ENCODE measurements at places on chromosomes 3 and 15.

- no peak for DNase-seq
Measured at GRCh38 chr3:110564674-110565073, 506.9 kb upstream of the NECTIN3 start.

GRCh38 chr3:194570235-194570634 is 63.0 kb downstream of the TMEM44 start:
- no peak for DNase-seq

- no peak for DNase-seq
Measured at GRCh38 chr15:71117714-71118305, 2.5 kb downstream of the THSD4 start.

- no peak for DNase-seq
Measured at GRCh38 chr15:68417897-68418296, 14.1 kb downstream of the ITGA11 start.

- DNase-seq = no peak
Measured at GRCh38 chr3:186171521-186171920, 62.6 kb upstream of the ETV5 start.

- DNase-seq = no peak
Measured at GRCh38 chr15:51623386-51623938, 891 bp upstream of the DMXL2 start.

DNA sequence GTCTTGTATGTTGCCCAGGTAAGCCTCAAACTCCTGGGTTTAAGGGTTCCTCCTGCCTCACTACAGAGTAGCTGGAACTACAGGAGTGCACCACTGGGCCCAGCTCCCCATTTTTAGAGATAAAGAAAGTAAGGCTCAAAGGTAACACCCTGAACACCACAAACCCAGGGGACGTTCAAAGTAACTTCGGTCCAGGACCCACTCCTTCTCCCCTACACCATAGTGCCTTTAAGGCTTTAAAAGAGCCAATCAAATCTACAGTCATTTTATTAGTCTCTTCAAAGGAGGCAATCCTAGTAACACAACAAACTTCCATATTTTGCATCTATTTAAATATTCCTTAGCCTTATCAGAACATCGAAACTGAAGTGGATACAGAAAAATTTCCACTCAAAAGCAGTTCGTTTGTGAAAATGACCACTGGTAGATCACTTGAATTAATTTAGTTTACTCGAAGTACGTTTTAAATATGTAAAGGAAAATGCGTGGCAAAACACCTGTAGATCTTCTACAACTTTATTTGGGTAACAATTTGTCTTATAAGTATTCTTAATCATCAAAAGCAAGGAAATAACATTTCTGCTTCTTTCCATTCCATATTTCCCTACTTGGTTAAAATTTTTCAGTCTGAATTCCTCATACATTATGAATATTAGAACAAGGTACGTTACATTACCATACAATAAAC is 1.8 kb downstream of the STAG1 start:
- DNase-seq = no peak

DNA sequence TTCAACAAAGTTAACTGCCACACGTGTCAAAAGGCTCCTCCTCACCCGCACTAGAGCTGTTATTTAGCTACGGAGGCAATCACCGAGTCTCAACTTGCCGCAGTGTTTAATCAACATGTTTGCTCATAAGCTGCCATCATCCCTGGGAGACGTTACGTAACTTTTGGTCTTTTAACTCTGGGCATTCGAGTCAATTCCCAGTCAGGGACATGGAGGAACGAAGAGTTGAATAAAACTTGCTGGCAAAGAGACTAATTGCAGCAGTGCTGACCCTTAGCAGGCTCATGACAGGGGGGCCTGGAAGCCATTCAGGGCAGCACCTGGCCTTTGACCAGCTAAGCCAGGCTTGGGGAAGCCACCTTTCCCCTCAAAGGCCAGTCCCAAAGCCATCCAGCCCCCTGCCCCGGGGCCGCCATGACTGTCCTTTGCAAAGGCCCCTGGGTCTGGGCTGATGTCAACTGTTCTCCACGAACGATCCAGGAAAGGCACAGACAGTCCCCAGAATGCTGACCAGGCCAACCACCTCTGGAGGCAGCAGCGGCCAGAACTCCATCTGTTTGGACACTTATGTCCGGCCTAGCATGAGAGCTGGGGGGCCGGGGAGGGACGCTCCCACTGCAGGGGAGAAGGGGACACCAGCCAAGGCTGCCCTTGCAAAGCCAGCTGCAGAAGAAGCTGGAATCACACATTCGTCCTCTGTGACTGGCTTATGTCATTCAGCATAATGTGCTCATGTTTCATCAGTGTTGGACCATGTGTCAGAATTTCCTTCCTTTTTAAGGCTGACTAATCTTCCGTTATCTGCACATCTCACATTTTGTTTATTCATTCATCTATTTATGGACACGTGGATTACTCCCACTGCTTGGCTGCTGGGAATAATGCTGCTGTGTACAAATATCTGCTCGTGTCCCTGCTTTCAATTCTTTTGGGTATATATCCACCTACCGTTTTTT is 43.7 kb downstream of the PCSK6 start:
- no peak for DNase-seq

GRCh38 chr15:31391687-31392671 is 65.3 kb downstream of the KLF13 start:
- peak; percentile 71 for DNase-seq

DNA sequence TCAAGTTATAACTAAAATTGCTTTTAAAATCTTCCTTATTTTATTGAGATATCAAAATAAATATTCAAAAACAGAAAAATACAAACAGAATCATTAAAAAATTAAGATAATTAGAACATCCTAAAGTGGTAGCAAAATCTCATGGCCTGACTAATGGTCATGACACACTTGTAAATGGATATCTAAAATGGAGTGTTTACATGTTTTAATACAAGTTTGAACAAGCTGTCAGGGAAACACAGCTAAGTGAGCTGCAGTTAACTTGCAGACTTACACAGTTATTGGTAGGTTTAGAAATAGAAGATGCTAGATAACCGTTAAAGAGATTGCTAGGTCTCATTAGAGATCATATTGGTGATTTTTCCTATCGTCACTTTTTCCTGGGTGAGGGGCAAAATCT is 242.3 kb downstream of the LPP start:
- DNase-seq = no peak

DNA sequence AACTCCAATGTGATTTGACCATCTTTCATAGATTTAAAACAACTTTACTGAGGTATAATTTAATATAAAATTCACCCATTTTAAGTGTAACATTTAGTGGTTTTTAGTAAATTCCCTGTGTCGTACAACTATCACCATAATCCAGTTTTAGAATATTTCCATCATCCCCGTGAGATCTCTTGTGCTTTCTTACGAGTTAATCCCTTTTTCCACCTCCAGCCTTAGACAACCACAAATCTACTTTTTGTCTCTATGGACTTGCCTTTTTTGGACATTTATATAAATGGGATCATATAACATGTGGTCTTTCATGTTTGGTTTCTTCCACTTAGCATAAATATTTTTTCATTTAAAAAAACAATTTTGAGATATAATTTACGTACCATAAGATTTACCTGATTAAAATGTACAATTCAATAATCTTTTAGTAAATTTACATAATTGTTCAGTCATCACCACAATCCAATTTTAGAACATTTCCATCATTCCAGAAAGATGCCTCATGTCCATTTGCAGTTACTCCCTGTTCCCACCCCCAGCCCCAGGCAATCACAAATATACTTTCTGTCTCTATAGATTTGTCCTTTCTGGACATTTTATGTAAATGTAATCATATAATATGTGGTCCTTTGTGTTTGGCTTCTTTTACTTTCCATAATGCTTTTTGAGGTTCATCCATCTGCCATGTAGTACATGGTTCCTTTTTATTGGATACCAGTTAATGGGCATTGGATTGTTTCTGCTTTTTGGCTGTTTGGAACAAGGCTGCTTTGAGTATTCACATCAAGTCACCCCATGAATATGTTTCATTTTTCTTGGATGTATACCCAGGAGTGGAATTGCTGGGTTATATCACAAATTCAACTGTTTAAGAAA is 3.1 kb downstream of the OXSR1 start:
- DNase-seq = no peak

DNA sequence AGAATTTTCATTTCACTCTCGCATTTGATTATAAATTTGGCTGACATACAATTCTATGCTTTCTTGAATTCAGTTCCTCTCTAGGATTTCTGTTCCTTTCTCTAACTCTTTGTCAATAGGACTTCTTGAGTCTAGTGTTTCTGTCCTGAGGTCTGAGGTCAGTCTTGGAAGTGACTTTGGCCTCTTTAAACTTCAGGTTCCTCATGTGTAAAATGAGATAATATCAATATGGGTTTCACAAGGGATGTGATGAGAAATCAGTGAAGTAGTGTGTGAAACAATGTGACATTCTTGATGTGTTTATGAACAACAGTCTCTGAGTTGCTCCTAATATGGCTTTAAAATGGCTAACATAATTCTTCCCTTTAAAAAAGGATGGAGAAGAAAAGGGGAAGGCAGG is 92.2 kb downstream of the SV2B start:
- no peak for DNase-seq

- no peak for DNase-seq
Measured at GRCh38 chr3:119236756-119237155, 3.9 kb downstream of the B4GALT4 start.

- no peak for DNase-seq
Measured at GRCh38 chr3:178422406-178422805, 113.8 kb upstream of the KCNMB2 start.

DNA sequence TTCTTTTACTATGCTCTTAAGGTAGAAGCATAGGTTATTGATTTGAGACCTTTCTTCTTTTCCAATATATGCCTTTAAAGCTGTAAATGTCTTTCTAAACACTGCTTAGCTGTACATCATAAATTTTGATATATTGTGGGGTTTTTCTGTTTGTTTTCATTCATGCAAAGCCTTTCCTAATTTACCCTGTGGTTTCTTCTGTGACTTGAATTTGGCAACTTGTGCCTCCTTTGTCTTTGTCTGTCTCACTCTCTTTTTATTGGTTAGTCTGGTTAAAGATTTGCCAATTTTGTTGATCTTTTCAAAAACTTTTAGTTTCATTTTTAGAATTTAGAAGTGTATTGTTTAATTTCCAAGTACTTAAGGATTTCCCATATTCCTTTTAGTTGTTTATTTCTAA is 343.1 kb downstream of the OXSM start:
- DNase-seq = no peak

GRCh38 chr15:27705056-27705455 is 394.1 kb downstream of the OCA2 start:
- no peak for DNase-seq

DNA sequence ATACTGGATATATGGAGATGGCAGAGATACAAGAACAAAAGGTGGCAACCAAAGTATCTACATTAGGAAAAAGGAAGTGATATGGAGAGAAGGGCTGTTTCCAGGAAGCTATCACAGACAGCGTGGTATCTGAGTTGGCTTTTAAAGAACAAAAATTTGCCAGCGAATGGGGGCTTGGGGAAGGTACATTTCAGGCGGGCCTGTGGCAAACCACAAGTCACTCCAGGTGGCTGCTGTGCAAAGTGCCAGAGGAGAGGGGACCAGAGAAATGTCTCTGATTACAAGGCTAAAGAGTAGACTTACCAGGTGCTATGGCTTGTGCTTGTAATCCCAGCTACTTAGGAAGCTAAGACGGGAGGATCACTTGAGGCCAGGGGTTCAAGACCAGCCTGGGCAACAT is 91.1 kb downstream of the MSL2 start:
- no peak for DNase-seq

- DNase-seq = no peak
Measured at GRCh38 chr3:52650439-52650838, 35.3 kb downstream of the PBRM1 start.

DNA sequence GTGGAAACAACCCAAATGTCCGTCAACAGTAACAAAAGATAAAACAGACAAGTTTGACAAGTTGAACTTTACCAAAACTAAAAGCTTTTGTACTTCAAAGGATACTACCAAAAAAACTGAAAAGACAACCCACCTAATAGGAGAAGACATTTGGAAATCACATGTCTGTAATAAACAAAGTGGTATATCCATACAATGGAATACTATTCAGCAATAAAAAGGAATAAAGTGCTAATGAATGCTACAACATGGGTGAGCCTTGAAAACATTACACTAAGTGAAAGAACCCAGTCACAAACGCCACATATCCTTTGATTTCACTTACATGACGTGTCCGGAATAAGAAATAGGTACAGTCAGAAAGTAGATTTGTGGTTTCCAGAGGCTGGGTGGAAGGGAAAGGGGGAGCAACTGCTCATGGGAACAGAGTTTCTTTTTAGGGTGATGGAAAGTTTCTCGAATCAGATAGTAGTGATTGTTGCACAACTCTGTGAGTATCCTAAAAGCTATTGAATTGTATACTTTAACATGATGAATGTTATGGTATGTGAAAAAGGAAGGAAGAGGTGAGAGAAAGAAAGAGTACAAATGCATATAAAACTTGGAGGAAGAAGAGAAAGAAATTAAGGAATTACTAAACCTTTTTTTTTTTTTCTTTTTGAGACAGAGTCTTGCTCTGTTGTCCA is 72.7 kb upstream of the ABHD2 start:
- DNase-seq = no peak

DNA sequence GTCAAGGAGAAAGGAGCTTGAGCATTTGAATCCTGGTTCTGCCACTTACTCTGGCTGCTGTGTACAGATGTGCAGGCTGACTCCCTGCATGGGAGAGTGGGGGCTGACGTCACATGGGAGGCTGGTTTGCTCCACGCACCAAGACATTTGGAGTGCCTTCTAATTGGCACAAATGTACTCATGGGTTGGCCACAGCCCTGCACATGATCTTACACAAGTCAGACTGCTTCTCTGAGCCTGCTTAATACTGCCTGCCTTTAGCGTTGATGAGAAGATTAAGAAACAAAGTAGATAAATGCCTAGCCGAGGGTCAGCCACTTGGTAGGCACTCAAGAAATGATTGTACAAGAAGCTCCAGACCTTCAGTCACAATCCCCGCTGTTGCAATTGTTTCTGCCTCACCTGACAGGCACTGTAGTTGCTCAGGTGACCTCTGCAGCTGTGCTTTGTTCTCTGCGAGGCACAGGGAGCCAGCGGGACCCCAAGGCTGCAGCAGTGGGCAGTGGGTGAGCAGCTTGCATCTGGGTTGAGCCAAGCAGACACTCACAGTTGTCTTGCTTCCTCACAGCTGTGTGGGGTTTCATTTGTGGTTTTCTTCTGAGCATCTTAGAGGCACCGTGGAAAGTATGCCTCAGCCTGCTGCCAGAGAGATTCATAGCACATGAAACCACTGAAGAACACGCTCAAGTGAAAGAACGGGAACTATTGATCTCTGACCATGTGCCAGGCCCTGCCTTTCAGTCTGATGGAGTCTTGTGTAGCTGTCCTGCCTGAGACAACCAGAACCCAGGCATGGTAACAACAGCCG is 33.1 kb downstream of the GRK7 start:
- DNase-seq = peak; percentile 67

DNA sequence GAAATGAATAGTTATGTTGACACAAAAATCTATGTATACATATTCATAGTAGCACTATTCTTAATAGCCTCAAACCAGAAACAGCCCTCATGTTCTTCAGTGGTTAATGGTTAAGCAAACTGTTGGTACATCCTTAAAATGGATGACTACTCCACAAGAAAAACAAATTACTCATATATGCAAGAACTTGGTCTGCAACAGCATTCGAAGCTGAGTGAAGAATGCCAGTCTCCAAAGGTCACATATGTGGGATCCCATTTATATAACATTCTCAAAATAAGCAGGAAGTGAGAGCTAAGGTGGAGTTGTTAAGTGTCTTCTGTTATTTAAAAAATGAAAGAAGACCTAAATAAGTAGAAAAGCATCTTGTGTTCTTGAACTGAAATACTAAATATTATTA is 365.7 kb downstream of the GABRG3 start:
- no peak for DNase-seq
